ENCODE measurements at places on chromosomes 5 and 9.

- no peak for DNase-seq
Measured at GRCh38 chr5:133607451-133607850, 4.9 kb downstream of the FSTL4 start.

- peak; percentile 68 for DNase-seq
Measured at GRCh38 chr9:137156567-137157375, 13.1 kb downstream of the LRRC26 start.

GRCh38 chr9:121576281-121577075 lies 75.0 kb upstream of the DAB2IP start:
- DNase-seq = no peak

DNA sequence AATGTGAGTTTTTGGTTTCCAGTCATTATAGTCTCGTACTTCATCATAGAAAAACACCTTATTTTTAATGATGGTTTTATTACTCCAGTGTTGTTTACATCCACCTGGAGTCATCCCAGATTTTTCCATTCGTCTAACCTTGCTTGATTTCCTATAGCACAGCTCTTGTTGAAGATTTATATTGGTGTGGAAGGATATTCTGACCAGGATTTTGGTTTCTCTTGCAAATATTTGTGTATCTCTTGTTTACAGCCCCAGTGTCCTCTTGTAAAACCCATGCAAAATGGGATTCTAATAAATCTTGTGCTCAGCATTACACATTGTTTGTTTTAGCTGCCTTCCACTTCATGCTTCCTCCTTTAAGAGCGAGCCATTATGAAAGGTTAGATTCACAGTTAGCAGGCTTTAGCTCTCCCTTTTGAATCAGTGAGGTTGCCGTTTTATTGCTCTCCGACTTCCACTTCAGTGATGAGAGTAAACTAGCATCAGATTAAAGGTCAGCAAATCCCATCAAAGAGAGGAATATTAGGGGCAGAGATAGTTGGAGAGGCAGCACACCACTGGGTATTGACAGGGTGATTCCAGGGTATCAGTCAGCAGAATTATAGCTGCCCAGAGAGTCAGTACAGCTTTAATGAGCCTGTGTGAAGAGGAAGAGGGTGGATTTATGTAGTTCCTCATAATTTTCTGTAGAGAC lies 157.1 kb downstream of the PBX3 start:
- no peak for DNase-seq

GRCh38 chr9:111527347-111527746 lies 2.4 kb downstream of the ZNF483 start:
- DNase-seq = peak; percentile 55

DNA sequence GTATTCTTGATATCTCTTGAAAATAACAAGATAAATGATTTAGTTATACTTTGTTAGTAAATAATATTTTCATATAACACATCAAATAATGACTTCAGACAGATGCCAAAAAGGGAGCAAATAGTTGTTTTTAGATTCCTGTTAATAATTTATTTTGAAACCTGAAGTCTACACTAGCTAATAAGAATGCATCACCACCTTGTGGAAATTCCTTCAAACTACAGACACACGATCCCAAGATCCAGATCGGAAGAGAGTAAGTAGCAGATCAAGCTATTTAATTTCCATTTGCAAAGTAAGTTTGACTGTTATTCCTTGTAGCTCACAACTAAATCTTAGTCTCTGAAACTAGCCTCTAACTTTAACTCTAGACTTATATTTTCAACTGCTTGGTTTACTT lies 35.5 kb upstream of the ISL1 start:
- DNase-seq = no peak

DNA sequence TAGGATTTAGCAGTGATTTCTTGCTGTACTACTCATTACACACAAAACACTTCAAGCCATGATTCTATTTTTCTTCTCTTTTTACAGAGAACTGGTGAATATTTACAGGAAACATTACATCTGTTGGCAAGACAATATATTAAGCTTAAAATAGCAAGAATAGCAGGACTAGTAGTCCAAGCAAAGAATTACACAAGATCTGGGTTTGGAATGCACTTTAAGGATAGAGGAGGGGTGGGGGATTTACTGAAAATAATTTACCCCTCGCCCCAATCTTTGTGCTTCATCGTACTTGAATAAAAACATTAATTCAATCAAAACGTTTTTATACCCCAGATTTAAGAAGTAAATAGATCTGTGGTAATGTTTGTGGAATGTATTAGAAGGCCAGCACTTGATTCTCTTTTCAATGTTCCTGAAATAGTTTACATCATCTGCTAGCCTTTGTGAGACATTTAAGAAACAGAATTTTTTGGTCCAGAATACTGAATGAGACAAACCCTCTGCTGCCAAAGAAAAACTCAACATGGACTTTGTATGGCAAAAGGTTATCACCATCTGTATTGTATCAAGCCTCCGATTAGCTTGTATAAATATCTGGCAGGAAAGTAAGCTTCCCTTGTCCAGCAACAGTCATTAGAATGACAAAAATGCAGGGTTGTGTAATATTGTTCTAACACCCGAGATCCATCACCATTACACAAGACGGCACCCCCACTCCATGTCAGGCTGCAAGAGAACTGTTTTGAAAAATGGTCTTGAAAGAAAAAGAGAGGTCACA lies 23.8 kb downstream of the SVEP1 start:
- no peak for DNase-seq

DNA sequence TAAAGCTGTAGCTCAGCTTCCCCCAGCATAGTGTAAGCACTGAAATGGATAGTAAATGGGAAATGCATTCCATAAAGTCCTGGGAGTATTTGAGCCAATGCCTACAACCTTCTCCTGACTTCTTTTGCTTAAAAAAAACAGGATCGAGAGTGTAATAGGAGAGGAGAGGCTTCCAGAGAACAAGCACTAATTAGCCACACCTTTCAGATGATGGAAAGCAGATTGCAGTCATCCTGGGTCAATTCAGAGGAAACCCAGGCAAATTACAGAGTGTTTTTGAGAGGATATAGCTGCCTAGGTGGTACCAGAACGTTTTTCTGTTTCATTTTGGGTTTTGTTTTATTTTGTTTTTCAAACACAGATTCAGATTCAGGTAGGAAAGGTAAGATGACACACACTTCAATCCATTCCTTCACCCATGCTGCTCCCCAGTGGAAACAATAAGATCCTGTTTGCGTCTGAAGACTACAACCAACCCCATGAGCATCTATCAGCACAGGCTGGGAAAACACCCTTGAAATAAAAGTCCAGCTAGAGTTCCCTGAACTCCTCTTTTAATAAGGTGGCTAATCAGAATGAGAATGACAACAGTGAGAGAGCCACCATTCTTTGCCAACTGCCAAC lies 95.6 kb downstream of the RFK start:
- DNase-seq = no peak

DNA sequence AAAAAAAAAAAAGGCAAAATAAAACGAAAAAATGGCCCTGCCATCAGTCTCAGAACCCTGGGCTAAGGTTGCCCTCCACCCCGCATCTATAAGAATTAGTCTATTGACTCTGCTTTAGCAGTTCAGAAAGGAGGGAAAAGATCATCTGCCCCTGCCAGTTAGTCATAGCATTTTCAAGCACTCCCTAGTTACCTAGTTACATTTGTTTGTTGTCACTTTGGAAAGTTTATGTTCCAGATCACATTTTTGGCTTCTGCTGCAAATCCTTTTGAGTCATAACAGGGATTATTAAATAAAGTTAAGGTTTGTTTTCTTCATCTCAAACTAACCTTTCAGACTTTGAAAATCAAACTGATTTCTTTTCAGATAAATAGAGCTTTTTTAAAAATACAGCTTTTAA lies 52.1 kb downstream of the AQP7 start:
- DNase-seq = no peak

- no peak for DNase-seq
Measured at GRCh38 chr9:133704711-133705181, 33.4 kb downstream of the SARDH start.

DNA sequence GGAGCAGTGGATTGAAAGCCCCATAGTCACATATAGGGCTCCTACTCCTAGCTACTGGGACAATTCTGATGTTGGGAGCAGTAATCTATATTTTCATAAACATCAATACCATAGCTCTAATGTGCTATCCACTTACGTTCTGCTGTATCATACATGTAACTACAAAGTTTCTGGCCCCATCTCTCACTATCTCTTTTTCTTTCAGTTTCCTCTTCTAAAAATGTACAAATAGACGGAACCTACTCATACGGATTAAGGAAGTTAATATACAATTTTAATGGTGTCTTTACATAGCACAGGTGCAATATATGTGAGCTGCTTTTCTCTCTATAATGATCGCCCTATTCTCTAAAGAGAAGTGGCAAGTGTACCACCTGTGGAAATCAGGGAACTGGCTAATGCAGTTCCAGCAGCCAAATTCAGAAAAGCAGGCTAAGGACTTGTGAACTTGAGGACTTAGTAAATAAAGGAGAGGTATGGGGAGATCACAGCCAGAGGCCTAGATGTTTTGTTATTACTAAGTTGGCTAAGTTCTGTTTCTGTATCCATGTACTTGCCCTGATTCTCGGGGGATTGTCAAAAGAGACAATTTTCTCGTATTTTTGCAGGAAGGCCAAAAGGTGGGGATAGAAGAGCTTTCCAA lies 1021.9 kb downstream of the CDH12 start:
- DNase-seq = no peak

DNA sequence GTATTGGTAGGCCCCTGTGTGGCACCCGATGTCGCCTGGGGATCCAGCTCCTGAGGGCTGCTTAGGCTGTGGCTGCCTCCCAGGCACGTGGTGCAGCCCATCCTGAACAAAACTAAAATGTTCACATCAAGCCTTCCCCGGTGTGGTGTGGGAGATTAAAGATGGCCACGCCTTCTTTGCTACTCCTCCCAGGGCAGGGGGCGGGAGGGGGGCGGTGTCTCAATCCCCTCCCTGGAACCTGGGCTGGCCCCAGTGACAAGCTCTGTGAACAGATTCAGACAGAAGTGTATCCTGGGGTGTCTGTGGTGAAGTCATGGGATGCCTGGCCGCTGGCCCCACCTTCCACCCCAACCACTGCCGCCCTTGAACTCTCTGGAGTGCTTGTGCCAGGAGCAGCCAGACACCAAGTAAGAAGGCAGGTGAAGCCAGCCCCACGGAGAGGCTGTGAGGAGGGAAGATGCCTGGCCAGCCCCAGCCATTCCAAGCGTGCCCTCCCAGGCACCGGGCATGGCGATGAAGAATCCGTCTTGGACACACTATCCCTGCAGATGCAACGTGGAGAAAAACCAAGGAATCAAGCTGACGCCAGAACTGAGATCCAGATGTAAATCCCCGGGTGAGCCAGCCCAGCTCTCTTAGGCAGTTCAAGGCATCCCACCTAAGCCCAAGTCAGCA lies 75.8 kb downstream of the AK8 start:
- no peak for DNase-seq

DNA sequence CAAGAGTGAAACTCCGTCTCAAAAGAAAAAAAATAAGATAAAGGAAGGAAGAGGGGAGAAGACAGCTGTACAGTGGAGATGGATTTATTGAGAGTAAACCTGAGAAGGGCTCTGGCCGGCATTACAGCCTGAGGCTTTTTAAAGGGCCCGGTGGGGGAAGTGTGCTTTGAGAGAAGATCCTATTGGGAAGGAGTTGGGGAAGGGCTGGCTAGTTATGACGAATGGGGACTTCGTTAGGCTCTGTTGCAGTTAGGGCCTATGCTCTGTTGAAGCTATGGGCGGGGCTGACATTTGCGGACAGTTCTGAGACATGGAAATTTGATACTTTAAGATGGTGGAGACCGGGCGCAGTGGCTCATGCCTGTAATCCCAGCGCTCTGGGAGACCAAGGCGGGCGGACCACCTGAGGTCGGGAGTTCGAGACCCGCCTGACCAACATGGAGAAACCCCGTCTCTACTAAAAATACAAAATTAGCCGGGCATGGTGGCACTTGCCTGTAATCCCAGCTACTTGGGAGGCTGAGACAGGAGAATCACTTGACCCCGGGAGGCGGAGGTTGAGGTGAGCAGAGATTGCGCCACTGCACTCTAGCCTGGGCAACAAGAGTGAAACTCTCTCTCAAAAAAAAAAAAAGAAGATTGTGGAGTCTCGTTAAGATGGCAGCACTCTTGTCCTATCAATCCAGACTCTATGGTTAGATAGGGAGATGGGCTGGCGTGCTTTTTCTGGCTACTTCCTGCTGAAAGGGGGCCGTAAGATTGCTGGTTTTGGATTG lies 33.2 kb downstream of the C9orf50 start:
- DNase-seq = no peak

- no peak for DNase-seq
Measured at GRCh38 chr5:124923131-124923530, 176.7 kb upstream of the ZNF608 start.

DNA sequence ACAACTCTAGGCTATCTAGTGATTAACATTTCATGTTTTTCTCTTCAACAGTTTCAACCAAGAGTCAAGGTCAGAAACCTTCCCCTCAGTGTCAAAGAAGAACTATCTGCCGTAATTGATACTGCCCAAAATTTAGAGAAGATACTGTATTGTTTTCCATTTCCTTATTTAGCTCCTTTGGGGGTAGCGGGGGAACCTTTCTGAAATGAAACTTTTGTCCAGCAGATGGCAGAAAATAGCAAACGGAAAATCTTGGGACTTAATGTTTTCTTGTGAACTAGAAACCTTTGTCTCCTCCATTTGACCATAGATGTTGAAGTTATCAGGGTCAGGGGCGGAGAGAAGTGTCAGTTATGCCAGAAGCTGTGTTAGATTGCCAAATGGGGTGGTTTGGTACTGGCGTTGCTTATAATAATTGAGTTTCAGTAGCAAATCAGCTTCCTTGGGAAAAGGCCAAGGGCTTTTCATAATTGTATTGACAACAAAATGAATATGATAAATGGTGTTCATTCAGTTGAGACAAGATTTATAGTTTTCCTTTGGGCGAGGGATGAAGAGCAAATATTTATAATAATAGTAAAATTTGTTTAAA lies 101.7 kb upstream of the TLX3 start:
- DNase-seq = peak; percentile 32

GRCh38 chr9:69331444-69331843 lies 6.4 kb downstream of the ENTREP1 start:
- DNase-seq = no peak

DNA sequence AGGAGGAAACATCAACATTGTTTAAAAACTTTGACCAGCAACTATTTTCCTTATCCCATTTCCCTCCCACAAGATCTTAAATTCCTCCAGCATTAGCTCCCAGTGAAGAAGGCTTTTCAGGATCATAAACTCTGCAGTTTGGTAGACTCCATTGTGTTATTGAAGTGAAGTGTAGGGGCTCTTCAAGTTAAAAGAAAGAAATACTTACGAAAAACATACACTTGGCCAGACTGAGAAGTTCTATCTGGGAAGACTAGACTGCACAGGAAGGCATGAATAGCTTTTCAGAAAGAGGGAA lies 22.3 kb downstream of the LIFR start:
- DNase-seq = no peak

Measured in activated CD4-positive, alpha-beta T cell treated with anti-CD3 and anti-CD28 coated beads, Interleukin-10, Interleukin-2, amounts not matched to agents 100 ng/mL and 50 ng/mL, durations not matched to agents 16 hours and 8 hours (primary cell).